ENCODE measurements at places on chromosomes 2 and 18.

DNA sequence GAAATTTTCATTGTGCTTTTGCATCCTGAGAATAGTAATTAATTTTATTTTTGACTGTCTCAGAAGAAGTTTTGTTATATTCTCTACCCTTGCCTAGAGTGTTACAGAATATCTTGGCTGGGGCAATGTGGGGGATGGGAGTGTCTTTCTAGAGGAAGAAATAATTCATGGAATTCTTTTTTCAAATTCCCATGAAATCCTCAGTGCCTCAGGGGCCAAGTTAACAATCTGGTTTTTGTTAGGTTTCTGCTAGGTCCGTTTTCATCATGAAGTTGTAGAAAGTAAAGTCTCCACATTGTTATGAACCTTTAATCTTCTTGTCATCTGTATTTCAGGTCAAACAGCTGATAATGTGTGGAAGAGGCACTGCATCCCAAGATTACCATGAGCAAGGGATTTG lies 145.6 kb upstream of the GYPC start:
- DNase-seq = no peak

- DNase-seq = no peak
Measured at GRCh38 chr18:24009246-24009645, 5.3 kb upstream of the TTC39C start.

DNA sequence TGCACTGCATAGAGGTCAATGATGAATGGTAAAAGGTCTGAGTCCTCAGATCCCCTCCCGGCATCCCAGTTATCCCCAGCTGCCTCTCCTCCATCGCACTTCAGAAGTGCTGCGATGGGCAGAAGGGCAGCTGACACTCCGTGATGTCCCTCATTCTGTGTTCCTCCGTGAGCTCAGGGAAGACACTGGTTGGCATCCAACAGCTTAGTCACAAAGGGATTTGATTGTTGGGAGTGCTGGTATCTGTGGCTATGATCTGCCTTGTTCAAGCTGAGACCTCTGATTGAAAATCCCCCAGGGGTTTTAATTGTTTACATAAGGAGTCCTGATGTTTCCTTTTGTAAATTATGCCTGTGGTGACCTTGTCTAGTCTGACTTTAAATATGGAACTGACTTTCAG lies 19.0 kb upstream of the SAG start:
- no peak for DNase-seq

GRCh38 chr2:140918426-140918825 lies 1212.4 kb downstream of the LRP1B start:
- no peak for DNase-seq

- no peak for DNase-seq
Measured at GRCh38 chr2:50783111-50783510, 248.8 kb downstream of the NRXN1 start.

- no peak for DNase-seq
Measured at GRCh38 chr18:31303771-31304170, 14.2 kb upstream of the DSG1 start.

GRCh38 chr2:95050385-95051300 lies 25.1 kb downstream of the MAL start:
- no peak for DNase-seq

GRCh38 chr2:239856620-239857285 lies 168.4 kb downstream of the NDUFA10 start:
- DNase-seq = no peak
